Stimulated activated CD4-positive, alpha-beta T cell treated with anti-CD3 and anti-CD28 coated beads, Interleukin-15, amount 100 ng/mL, for 48 hours (primary cell): ENCODE measurements at places on chromosomes 4 and X.
A peak's percentile ranks its signal among the peaks of the same experiment; 100 is the strongest.

- no peak for DNase-seq
These were observed 3.0 kb upstream of the SLC2A9 start for GRCh38 chr4:10024303-10024702.

- no peak for DNase-seq
These were observed 65.5 kb downstream of the CRMP1 start for GRCh38 chr4:5827108-5828004.

DNA sequence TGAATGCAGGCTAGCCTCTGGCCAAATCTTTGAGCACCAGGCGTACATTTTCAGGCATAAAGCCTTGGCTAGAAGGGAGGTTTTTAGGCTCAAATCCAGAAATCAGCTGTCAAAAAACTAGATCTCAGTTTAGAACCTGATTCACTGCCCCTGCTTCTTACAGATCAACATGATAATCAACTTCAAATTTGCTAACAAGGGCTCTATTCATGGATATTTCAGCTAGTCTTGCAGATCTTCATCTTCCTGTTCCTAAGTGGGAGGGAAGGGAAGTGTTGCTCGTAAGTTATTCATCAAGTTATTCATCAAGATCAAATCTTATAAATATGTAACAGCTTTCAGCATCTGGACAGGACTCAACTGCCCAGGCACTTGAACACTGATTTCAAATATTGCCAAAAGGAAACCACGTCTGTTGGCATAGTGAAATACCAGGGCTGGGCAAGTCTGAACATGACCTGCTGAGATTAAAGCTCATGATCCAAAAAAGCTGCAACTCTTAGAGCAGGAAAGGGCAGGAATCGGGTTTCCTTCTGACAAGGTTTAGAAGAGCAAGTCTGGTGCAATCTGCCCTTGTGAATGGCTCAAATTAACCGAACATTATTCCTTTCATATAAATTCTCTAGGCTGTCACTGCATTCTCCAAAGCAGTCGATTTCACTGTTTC lies 200.3 kb downstream of the PDGFC start:
- DNase-seq, result no peak

- DNase-seq, result no peak
These were observed 207.8 kb upstream of the CNKSR2 start for GRCh38 chrX:21166272-21166982.

DNA sequence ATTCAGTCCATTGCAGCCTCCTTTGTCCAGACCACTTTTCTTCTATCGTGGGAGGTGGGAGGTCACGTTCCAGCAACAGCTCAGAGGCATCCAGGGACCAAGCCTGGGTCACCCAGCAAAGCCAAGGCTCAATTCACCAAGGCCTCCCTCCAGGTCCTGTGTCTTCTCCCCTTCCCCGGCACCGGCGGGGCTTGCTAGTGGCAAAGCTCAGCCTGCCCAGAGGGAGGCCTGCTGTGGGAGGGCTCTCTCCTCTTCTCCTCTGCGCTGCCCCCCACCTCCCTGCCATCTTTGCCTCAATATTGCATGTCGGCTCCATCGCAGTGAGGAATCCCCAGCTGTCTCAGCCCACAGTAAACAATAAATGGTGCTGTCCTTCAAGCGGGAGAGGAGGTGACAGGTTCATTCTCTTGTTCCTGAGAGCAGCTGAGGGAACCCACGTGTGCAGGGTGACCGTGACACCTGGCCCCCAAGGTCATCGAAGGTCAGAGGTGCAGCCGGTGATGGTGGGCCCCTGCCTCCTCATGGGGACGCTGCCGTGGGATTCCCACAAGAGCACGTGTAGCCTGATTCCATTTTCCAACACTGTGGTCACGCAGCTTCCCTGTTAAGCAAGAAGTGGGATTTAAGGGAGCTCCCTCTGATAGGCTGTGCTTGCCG lies 111.5 kb upstream of the PSAPL1 start:
- DNase-seq, result no peak

GRCh38 chr4:85940151-85940550 lies 419.7 kb downstream of the MAPK10 start:
- no peak for DNase-seq

- DNase-seq, result no peak
These were observed 1289.1 kb downstream of the STIM2 start for GRCh38 chr4:28149762-28150161.

- no peak for DNase-seq
These were observed 75.1 kb upstream of the MSX1 start for GRCh38 chr4:4784379-4784778.

DNA sequence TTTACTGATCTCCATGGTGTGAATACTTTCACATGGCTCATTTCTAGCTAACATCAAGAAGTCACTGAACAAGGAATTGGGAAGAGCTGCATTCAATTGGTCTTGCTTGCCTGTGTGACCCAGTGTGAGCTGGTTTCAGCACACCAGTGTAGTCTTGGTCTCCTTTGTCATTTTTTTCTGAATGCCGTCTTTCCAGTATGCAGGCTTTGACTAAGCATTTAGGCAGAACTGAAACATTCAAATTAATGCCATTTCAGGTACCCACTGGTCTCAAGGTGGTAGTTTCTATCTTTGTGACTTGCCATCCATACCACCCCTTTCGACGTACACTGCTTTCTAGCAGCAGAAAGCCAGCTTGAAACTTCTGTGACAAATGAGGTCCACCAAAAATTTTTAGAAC lies 550.5 kb upstream of the BOD1L1 start:
- DNase-seq, result no peak

- no peak for DNase-seq
These were observed 92.5 kb upstream of the MAMLD1 start for GRCh38 chrX:150270622-150271021.

- DNase-seq, result no peak
These were observed 225.8 kb downstream of the FGF13 start for GRCh38 chrX:138485767-138486166.

DNA sequence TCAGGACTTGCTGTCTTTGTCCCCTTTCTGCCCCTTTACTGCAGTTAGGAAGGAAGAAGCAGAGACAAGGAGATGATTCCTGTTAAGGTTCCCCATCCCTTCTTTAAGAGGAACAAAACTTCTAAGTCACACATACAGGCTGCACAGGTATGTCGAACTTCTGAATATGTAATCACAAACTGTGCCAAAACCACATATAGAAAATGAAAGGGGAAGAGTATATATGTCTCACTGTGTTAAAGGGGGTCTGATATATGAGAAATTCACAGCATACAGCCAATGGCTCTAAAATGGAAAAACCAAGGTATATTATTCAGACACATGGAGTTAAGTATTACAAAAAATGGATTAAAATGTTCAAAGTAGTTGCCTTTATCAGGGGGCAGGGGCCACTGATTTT lies 11.7 kb downstream of the CFAP97 start:
- no peak for DNase-seq

DNA sequence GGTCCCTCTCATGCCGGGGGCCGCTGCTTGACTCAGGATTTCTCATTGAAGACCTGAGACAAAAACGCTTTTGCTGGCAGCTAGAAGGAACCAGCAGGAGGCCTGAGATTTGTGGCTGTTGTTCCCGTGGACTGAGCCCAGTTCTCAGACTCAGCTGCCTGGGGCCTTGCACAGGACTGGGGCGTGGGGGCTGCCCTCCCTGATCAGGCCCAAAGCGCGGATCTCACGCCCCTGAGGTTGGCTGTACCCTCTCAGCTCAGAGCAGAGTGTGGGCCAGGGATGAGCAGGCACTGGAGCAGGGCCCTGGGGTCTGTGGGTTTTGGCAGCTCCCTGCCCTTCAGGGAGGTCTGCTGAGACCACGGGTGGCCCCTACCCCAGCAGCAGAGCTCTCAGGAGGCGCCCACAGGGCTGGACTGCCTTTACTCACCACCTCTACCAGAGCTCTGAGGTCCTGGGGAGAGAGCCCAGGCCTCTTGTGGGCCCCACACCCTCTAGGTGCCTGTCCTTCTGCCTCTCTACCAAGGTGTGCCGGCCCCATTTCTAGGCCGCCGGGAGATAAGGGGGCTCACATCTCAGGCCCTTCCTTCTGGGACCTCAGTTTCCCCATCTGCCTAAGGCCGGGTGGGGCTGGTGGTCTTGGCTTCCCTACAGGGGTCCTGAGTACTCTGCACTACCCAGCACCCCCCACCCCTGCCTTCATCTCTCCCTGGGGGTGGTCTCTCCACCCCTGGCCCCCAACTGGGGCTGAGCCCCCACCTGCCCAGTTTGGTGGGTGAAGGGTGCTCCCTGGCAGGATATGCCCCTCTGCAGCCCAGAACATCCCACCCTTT lies 5.6 kb downstream of the MSANTD1 start:
- DNase-seq, result no peak

- DNase-seq, result no peak
These were observed 263.3 kb downstream of the NLGN4X start for GRCh38 chrX:5965406-5965805.

DNA sequence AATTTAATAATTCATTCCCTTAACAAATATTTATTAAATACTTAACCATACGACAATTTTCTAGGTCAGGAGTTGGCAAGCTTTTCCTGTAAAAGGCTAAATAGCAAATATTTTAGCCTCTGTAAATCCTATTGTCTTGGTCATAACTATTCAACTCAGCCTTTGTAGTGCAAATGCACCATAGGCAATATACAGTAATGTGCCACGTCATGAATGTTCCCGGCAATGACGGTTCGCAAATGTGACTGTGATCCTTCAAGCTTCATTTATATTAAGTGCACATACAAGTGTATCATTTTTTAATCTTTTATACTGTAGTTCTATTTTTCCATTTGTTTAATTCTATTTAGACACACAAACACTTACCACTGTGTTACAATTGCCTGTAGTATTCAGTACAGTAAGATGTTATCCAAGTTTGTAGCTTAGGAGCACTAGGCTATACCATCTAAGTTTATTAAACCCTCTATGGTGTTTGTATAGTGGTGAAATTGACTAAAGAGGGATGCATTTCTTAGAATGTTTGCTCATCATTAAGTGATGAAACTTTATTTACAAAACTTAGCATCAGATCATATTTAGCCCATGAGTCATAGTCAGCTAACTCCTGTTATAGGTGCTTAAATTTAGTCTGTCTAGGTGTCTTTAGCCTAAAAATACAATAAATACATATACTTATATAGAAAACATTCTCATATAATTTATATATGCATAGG lies 553.6 kb downstream of the STPG2 start:
- no peak for DNase-seq

- no peak for DNase-seq
These were observed 3.3 kb upstream of the MAGEA8 start for GRCh38 chrX:149877636-149878035.

DNA sequence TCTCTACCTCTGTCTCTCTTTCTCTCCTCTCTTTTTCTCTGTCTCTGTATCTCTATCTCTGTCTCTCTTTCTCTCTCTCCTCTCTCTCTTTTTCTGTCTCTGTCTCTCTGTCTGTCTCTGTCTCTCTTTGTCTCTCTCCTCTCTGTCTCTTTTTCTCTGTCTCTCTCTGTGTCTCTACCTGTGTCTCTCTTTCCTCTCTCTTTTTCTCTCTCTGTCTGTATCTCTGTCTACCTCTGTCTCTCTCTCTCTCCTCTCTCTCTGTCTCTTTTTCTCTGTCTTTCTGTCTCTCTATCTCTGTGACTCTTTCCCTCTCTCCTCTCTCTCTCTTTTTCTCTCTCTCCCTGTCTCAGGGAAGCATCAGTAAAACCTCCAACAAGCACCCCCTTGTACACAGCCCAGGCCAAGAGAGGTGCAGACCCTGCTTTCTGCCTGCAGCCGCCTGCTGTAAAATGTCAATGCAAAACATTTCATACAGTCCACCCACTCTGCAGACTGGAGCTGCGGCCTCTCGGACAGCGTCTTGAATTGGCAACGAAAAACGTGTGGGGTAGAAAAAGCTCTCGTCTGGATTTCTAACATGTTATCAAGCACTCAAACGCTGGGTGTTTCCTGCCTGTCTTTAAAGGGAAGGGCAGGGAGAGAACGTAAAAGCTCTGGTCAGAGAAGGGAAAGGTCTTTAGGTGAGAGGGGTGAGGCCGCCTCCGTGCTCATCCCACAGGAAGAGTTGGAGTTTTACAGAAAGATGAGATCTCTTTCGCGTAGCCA lies 3.7 kb upstream of the SHOX start:
- no peak for DNase-seq

- no peak for DNase-seq
These were observed 537.4 kb upstream of the MAGEB18 start for GRCh38 chrX:25600776-25601175.

DNA sequence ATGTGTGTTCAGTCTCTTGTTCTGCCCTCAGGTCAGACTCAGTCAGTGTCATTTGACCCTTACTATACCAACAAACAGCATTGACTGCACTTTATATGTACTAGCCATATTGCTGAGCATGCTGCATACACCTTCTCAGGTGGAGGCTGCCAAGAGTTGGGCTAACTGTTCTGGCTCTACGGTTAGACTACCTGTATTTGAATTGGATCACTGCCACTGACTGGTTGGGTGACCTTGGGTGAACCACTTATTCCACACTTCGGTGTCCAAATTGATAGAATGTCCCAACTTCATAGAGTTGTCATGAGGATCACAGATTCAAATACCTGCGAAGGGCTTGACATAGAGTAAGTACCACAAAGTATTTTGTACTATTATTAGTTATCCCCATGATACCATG lies 91.2 kb upstream of the GPR50 start:
- no peak for DNase-seq

- DNase-seq, result no peak
These were observed 43.9 kb downstream of the LUZP4 start for GRCh38 chrX:115333446-115333845.

GRCh38 chrX:134484039-134484438 lies 24.1 kb downstream of the HPRT1 start:
- no peak for DNase-seq

DNA sequence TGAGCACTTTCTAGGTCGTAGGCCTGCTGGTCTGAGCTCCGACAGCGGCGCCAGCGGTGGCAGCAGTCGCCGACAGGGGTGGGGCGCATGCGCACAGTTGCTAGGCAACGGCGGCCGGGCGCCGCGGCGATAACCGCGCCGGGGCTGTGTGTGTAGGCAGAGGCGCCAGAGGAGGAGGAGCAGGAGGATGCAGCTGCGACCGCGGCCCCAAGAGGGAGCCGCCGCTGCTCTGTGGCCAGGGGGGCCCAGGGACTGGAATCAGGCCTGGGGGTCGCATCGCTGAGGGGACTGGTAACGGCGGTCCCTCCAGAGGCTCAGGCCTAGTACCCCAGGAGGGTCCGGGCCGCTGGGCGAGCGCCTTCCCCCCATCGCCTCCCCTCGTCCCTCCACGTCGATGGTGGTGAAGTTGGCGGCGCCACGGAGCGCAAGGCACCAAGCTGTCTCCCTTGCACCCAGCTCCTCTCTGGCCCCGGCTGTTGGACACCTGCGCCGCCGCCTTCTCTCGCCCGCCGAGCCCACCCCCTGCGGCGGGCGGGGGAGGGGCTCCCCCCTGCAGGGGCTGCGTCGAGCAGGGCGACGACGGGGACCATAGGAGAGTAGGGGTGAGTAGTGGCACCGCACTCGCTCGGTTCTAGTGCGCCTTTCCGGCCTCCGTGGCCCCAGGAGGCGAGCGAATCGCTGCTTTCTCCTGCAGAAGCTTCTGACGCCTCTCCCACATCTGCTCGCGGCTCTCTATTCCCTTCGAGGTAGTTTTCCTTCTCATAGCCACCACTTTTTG lies 58.6 kb upstream of the ZC4H2 start:
- peak; percentile 74 for DNase-seq

- no peak for DNase-seq
These were observed 10.7 kb upstream of the BRS3 start for GRCh38 chrX:136477026-136477425.

GRCh38 chr4:170004651-170005295 lies 21.4 kb downstream of the MFAP3L start:
- no peak for DNase-seq

- DNase-seq, result no peak
These were observed 216.7 kb downstream of the IL13RA2 start for GRCh38 chrX:114800719-114801118.
